NCI-H2171 (cell line): ENCODE measurements at places on chromosomes 11 and 22.

- DNase-seq = peak; percentile 18
These were observed 976.3 kb upstream of the FAT3 start for GRCh38 chr11:91248199-91248807.

- DNase-seq = no peak
These were observed 199.1 kb upstream of the ZBED5 start for GRCh38 chr11:11056749-11057471.

DNA sequence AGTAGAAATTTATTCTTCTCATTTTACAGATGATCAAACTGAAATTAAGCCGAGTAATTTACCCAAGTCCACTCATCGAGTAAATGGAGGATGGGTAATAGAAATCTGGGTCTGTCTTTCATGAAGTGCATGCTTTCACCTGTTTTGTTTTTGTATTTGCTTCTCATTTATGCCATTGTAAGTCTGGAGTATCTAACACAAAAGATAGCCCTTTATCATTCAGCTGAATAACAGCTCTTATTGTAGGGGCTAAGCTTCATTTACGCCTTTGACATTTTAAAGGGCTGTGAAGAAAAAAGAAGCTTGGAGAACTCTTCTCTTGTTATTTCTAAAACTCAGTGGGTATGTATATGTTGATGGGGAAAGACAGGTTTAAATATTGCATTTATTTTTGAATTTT, 1196.2 kb upstream of the TENM4 start:
- no peak for DNase-seq

DNA sequence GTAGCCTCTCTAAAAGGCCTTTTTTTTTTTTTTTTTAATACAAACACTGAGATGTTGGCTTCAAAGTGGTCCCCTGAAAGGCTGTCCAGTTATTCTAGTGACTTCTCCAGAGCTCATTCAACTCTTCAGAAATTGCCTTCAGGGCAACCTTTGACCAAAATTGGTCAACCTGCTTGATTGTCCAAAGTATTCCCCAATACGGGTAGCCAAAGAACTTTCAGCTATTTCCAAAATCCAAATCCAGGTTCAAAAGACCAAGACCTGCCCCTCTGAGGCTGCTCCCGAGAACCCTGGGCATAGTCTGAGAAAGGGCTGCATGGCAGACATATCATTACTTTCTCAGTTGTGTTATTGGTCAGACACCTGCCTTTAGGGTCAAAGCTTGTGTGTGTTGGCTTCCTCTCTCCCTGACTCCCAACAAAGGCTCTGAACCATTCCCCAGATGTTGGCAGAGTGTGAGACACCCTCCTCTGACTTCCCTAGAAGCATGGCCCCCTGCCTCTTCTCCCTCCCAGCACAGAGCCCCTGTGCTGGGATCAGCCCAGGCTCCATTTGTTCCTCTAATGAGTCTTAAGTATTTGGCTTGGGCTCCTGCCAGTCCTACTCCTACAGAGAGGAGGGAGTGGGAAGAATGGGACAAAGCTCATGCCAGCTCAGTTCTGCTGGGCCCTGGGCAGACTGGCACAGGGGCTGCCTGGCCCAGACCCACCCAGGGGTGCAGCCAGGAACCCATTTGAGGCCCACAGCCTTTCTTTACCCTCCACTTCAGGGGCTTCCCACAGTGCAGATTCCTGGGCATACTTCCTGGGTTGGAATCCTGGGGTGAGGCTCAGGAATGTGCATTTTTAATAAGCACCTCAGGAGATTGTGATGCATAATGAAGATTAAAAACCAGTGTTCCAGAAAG, 30.3 kb downstream of the TNKS1BP1 start:
- no peak for DNase-seq

DNA sequence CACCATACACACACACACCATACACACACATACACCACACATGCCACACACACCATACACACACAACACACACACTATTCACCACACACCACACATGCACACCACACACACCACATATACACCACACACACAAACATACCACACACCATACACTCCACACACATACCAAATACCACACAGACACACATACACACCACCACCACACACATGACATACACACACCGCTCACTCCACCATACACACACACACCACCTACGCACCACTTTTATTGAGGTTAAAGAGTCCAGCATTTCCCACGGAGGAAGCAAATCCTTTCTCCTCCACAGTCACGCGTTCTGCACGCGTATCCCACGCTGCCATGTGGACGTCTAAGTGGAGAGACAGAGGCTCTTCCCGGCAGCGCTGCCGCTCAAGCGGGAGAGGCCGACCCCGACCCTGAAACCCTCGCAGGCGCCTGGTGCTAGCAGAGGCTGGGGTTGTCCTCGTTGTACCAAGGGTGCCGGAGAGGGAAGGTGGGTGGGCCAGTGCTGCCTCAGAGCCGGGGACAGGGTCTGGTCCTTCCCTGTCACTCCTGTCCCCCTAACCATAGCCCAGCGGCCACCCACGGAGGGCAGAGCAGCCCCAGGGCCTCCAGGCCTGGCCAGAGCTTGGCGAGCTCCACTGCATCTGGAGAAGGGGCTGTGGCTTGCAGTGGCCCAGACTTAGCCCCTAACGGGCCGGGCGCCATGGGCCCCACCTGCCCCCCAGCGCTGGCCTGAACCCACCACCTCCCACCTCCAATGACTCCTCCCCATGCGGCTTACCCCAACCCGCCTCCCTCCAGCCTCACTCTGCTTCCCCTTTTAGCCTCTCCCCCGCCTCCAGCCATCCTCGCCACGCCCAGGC, 1495.0 kb downstream of the BRD1 start:
- DNase-seq = no peak

- DNase-seq = no peak
These were observed 7.3 kb upstream of the ARAP1 start for GRCh38 chr11:72759468-72759985.

- no peak for DNase-seq
These were observed 718 bp downstream of the LTBP3 start for GRCh38 chr11:65557280-65558001.

DNA sequence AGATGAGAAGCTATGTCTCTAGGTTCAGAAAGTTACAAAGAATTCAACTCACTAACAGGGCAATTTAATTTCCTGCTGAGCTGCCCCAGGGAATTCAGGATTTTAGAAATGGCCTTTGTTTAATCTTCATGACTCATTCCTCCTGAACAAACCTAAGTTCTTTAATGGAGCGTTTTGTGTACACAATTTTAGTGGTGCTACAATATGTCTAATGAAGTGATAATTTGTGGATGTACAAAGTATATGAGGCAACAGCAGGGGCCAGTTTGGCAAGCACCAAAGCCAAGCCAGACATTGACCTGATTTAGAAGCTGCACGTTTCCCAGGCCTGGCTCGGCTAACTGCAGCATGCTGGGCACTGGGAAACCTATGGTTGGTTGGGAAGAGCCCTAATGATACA, 34.4 kb upstream of the HEPHL1 start:
- no peak for DNase-seq

DNA sequence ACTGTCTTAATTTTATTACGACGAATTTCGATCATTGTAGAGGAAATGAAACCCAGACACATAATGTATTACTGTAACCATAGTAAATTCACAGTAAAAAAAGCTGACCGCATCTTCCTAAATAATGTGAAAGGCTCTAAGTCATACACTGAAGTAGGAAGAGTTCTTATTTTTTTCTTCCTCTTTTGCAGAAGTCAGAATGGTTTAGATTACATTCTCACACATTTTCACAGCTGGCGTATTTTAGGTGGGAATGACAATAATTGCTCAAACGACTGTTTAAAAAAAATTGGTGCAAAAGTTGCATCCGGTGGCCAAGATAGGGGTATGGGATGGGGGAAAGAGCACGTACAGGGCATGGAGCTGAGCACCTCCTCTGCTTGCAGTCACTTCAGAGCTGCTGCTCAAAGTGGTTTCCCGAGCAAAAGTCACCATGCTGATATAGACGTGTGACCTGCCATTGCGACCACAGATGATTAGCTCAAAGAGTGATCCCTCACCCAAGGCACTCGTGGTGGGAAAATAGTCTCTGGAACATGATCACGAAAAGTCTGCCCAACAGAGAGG, 35.3 kb downstream of the MMP13 start:
- DNase-seq = no peak

DNA sequence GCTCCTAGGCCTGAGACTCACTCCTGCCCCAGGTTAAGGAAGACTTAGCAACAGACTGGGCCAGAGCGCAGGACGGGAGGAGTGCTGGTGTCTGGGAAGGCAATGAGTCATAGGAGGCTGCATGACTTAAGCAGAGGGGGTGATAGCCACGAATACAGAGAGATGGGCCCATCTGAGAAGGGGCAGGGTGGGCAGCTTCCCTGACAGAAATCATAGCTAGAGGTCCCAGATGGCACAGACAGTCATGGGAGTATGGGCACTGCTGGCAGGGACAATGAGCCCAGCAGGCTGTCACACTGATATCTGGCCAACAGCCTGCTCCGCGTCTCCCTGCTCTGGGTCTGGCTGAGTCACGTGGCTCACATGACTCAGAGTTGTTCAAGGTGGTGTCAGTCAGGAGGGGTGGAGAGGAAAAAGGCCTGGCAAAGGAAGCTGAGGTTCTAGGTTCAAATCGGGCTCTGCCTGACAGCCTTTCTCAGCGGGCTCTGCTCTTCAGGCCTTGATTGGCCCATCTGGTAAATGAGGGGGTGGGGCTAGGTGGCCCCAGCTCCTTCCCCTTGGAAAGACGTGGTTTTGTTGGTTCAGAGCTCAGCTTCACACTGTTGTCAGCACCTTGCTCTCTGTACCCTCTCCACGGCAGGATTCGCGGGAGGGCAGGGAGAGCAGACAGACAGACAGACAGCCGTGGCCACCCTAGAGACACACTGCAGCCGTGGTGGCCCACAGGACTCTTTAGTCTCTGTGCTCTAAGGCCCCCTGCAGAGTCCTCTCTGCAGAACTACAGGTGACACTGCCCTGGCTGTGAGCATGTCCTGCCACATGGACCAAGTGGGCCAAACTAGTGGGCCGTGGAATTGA, 47.8 kb downstream of the DBX1 start:
- DNase-seq = peak; percentile 24

DNA sequence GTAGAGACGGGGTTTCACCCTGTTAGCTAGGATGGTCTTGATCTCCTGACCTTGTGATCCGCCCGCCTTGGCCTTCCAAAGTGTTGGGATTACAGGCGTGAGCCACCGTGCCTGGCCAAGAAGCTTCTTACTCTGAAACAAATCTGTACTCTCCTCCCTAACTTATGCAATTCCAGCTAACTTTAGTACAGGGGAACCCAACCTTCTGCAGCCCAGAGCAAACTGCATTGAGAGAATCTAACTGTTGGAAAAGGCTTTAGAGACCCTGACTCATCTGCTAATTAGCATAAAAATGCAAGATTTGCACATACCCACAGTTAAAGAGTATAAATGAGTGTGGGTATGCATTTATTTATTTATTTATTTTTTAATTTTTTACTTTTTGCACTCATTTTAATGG, 64.8 kb downstream of the APOL5 start:
- no peak for DNase-seq

DNA sequence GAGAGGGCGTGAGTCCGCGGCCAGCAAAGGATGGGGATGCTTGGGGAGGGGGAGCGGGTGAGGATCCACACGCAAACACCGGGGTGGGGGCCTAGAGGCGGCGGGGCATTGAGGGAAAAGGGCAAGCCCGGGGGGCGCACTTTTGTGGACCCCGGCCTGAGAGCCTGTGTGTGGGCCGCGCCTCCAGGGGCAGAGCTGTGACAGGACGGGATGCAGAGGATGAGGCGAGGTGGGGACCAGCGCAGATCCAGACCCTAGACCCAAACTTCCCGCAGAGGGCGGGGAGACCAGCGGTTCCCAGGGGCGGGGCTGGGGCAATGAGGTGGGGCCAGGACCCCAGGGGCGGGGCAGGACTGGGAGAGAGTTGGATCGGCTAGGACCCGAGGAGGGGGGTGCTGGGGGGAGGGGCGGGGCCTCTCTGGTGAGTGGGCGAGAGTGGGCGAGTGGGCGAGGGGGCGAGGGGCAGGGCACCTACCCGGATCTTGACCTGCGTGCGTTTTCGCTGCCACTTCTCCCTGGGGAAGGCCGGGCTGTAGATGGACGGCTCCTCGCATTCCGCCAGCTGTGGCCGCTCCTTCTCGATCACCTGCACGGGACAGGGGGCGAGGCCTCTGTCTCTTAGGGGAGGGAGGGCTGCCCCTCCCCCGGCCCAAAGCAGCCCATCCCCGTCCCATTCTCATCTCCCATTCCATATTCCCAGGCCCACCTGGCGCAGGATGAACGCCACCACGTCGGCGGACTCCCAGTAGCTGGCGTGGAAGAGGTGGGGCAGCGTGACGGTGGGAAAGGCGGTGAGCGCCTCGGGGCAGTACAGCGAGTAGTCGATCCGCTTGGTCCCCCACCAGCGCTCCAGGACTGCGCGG, 10.6 kb downstream of the PITPNM1 start:
- no peak for DNase-seq

DNA sequence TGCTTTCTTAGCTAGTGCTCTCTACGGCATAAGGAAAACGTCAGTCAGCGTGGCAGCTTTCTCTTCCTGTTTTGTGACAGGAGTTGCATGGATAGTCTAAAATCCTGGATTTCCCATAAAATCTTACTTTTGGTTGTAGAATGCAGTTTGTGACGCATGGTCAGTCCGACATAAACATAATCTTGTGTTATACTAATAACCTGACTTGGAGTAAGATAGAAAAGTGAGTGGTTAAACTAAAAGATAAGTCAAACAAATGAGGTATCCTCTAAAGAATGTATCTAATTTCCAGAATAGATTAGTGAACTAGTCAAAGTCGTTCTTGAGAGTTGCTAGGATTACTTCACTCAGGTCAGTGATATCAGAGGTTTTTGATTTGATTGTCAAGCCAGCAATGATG, 157.6 kb downstream of the PGR start:
- DNase-seq = no peak

DNA sequence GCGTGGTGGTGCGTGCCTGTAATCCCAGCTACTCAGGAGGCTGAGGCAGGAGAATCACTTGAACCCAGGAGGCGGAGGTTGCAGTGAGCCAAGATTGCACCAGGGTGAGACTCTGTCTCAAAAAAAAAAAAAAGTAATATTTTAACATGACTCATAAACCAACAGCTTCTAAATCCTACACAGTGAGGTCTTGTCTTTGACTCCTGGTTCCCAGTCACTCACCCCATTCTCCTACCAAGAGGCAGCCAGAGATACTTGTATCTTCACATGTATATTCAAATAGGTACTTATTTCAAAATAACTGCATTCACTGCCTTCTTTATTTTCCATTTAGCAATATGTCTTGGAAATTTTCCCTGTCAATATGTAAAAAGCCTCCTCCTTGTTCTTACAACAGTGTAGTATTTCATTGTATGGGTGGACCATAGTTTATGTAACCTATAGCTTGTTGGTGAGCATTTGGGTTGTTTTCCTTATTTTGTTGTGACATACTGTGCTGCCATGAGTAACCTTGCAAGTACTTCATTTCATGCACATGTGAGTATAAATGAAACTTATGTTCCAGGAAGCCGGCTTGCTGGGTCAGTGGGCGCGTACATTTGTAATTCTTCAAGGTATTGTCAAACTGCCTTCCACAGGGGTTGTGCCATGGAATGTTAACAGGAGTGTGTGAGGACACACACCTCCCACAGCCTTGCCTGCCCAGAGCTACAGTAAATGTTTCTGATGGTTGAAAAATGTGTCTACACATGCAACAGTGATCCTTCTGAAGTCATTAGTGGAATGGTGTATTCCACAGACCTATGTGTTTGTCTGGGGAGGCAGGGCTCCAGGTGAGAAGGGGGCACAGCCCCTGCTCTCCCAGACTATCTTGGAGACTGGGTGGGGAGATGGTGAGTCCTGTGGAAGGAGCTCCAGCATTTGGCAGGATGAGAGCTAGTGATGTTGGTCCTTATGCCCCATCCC, 47.9 kb downstream of the OSBP2 start:
- DNase-seq = no peak

- DNase-seq = no peak
These were observed 65.8 kb upstream of the WNT7B start for GRCh38 chr22:46042786-46043185.
